Tibial nerve (tissue), 4 donors: ENCODE measurements at places on chromosomes 13 and 19. TPM values are rescaled to one million over a fixed set of nuclear protein-coding genes. Genes with fewer than 3 reads are reported as not detected.

DNA sequence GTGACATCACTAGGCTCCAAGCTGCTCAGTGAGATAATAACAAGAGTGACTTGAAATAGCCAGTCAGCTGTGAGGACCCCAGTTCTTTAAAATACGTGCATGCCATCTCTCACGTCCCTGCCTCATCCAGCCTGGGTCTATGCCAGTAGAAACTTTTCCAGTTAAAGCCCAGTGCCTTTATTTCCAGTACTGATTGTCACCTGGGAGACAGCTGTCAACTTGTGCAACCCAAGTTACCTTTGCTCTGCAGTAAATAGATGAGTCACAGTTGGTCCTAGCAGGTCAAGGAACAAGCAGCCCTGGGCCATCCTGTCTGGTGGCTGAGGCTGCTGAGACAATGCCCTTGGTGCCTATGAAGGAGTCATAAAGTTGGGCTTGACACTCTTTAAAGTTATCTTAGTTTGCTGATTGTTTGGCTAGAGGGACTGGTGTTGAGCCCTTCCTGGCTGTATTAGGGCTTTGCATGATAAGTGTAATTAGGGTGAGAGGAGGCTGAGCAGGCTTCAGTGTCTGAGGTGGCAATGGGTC lies 228.7 kb downstream of the LACC1 start:
- no peak for DNase-seq

DNA sequence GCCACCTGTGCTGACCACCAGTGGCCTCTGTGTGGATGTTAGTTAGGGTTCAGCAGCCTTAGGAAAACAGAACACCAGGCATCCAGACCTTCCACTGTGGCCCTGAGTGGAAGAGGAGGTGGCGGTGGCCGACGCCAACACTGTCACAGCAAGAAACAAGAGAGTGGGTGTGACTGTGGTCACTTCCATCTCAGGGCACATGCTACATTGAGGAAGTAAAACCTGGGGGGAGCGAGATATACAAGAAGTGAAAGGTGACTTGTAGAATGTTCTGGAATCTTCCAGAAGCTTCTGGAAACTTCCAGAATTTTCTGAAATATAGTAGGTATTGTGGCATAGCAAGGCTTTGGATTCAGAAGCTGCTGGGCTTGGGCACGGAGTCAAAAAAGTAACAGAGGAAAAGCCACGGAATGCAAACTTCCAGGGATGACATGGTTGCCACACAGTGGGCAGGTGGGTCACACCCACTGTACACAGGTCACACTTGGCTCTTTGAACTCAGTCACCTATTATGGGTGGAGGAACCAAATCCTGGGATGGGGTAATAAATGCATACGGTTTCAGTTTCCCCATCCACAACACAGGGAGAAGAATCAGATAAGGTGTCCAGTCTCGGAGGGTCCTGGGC lies 24.3 kb downstream of the GNG7 start:
- no peak for DNase-seq

- no peak for DNase-seq
These were observed 62.9 kb downstream of the DCT start for GRCh38 chr13:94416454-94417080.

- DNase-seq = no peak
These were observed 509 bp downstream of the KXD1 start for GRCh38 chr19:18558202-18558555.

FXYD7 gene
- 5.7 TPM for total RNA-seq

VAV1 gene
- 4.2 TPM for total RNA-seq

GRK1 gene
- total RNA-seq = not detected
